Activated T-cell treated with anti-CD3 and anti-CD28 coated beads, Interleukin-2, amount 50 U/mL, for 72 hours (primary cell): ENCODE measurements at places on chromosomes 5 and 9. TPM values are rescaled to one million over a fixed set of nuclear protein-coding genes. Genes with fewer than 3 reads are reported as not detected.

TMEM267 gene
- total RNA-seq: 30.7 TPM

LAMC3 gene
- total RNA-seq: 0.74 TPM

- no peak overlapping the region for H3K4me3 ChIP-seq
- no peak overlapping the region for H3K27ac ChIP-seq
- DNase-seq: no peak
- H3K36me3 ChIP-seq: no peaks in the 10 kb centered on the region
- peaks cover 5% of the 10 kb centered on the region for H3K4me1 ChIP-seq
- no peaks in the 10 kb centered on the region for H3K27me3 ChIP-seq
Observed at GRCh38 chr5:44952376-44952775, 143.6 kb downstream of the MRPS30 start.

DNA sequence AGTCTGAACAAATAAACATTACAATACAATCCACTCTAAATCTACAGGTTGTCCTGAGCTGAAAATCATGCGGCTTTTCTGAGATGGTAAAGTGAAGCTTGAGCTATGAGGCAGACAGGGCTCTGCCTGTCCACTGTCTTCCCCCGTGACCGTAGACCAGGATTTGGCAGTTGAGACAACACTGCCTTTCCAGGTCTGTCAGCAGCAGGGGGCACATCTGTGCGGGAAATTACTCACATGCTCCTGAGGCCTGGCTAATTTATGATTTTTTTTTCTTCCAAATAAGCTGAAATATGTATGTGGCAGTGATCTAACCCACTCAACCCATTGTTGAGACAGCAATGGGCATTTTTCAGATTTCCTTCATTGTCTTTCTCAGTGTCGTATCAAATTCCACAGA lies 307.9 kb downstream of the FBXL7 start:
- H3K36me3 ChIP-seq: no peaks in the 10 kb centered on the region
- H3K27ac ChIP-seq: no peak overlapping the region
- no peaks in the 10 kb centered on the region for H3K4me1 ChIP-seq
- H3K4me3 ChIP-seq: no peak overlapping the region
- H3K27me3 ChIP-seq: no peaks in the 10 kb centered on the region

DNA sequence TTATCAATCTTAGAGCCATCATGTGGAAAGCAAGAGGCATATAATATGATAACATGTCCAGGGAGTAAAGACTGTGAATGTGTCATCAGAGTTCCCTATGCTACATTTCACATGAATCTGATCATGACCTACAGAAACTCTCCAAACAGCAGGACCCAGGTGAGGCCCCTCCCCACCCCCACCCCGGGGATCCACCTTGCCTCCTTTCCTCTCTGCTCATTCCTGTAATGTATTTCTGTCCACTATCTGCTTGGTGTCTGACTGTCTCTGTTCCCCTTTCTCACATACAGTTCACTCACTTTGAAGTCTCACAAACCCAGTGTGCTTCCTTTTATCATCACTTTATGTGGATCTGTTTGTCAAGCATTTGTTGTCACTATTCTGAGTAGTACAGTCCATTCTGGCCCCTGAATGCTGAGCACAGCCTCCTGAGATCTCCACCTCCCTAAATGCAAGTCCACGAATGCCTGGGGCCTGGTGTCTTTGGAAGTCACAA lies 76.4 kb upstream of the SMARCA2 start:
- no peak for DNase-seq
- no peaks in the 10 kb centered on the region for H3K36me3 ChIP-seq
- H3K4me1 ChIP-seq: peaks cover 11% of the 10 kb centered on the region
- H3K4me3 ChIP-seq: no peak overlapping the region
